ENCODE measurements at places on chromosomes 3 and 15.

- no peak for DNase-seq
Observed at GRCh38 chr3:12379640-12380429, 91.0 kb downstream of the PPARG start.

- no peak for DNase-seq
Observed at GRCh38 chr3:30660136-30660535, 53.7 kb downstream of the TGFBR2 start.

GRCh38 chr3:71936681-71937080 is 151.7 kb upstream of the PROK2 start:
- DNase-seq: no peak

DNA sequence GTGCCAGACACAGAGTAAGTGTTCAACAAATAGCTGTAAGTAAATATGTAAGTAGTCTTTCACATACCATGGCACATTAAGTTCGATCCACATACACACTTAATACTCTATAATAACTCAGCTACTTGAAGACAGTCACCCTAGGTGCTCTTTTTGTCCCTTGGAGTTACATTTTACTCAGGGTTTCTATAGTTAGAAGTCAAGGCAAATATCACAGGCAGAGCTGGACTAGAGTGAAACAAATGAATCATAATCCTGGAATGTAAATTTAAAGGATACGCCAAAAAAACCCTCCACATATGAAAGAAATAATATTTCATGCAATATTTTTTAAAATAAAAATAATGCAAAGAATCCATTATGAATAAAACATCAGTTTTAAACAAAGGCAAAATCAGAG is 461.8 kb downstream of the MAGI1 start:
- no peak for DNase-seq

DNA sequence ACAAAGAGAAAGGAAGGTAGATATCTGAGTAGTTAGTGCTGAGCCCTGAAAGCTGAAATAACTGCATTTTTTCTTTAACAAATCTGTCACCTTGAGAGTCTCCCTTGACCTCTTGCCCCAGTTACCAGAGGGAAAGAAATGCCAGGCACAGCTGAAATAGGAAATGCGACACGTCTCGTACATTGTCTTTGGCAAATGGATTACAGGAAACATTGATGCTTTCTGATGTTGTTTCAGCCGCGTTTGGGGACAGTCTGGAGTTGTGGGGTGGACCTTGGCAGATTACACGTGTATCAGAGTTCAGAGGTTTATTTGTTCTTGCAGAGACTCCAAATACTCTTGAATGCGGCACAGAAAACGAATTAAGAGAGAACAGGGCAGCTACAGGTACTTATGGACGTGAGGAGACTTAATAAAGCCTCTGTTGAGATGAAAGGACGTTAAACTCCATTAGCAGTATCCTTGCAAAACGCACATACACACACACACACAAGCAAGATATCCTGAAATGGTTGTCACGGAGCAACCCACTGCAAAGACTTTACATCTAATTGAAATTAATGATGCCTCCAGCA is 272.8 kb upstream of the RORA start:
- no peak for DNase-seq

DNA sequence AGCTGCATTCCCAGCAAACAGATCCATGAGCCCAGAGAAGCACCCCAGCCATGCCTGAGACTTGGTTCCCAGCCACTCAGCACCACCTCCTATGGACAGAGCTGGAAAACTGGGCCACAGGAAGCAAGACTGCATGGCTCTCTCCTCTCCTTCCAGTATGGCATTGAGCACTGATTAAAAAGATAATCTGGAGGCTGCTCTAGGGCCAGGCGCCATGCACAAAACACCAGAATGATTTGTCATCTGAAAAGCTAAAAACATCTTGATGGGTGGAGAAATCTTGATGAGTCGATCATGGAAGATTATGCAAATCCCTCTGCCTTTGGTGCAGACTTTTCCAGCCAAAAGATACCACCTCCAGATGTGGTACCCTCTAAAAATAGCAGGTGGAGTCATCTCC is 62.7 kb upstream of the MRPS22 start:
- DNase-seq: no peak

DNA sequence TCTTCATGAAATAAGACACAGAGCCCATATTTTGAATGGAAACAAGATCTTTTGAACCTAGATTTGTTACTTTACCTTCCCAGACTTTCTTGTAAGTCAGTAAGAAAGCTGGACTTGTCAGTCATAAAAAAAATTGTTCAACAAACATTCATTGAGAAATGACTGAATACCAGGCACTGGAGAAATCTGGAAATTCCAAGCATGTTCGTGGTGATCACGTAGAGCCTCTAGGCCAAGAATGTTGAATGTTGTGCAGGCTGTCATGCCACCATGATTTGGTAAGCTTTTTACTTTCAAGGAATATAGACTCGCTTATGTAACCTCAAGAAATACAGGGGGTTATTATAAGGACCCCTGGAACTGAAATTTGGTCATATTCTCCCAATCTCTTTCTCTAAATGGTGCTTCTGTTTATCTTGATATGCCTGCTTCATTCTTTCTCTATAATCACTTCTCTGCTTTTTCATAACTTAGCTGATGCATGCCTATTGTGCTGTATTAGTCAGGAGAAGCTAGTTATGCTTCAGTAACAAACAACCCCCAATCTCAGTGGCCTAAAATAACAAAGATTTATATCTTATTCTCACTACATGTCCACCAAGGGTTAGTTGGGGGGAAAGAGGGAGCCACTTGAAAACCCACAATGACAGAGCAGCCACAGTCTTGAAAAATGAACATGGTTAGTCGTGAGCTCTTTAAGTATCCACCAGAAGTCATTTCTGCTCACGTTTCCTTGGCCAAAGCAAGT is 3.4 kb upstream of the TPM1 start:
- peak; percentile 84 for DNase-seq

- DNase-seq: no peak
Observed at GRCh38 chr3:411226-411625, 214.7 kb downstream of the CHL1 start.

- no peak for DNase-seq
Observed at GRCh38 chr15:25596644-25597562, 158.1 kb upstream of the UBE3A start.

GRCh38 chr15:85482894-85483293 is 102.5 kb downstream of the AKAP13 start:
- DNase-seq: peak; percentile 69

DNA sequence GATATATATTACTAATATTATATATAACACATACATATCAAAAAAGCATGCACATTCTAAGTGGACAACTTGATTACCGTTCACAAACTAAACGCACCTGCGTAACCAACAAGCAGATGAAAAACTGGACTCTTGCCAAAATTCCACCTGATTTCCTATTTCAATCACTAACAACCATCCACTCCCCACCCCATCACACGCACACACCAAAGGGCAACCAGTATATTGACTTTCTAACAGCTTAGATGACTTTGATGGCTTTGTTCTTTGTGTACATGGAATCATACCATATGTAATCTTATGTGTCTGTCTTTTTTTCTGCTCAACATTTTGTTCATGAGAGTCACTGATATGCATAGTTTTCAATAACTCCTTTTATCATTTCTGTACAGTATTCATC is 496.8 kb upstream of the ARRDC4 start:
- DNase-seq: no peak

DNA sequence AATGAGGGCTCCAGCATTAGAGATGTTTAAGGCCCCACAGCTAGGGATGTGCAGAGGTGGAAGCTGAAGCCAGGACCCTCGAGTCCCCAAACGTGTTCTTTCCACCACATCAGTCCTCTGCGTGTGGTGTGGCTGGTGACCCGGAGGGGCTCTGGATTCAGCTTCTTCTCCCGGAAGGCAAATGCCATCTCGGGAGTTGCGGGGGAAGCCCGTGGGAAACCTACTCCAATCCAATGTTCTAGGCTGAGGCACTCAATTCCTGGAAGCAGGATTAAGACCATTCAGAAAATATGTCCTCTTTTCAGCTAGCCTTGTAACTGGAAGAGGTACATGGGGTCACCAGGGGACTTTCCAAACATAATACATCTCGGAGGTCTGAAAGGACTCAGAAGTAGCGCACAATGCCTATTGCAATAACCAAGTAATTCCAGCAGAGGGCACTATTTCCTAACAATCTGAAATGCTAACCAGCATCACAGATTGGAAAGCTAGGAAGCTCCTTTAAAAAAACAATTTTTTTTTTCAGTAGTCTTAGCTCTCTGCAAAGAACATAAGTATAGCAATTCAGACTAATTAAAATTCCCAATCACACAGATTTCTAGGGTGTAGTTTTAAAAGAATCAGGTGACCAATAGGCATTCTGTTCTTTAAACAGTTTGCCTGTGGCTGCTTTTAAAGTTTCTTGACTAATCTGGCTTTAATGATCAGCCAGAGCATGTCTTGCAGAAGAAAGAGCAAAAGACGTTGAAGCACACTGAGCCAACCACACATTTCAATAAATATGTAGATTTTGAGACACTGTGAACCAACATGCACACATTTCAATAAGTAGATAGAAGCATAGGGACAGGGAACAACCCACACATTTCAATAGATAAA is 36.1 kb downstream of the BNC1 start:
- peak; percentile 39 for DNase-seq

GRCh38 chr15:101439920-101440319 is 49.6 kb downstream of the PCSK6 start:
- peak; percentile 77 for DNase-seq

- DNase-seq: no peak
Observed at GRCh38 chr15:92184679-92185230, 208.9 kb upstream of the ST8SIA2 start.

DNA sequence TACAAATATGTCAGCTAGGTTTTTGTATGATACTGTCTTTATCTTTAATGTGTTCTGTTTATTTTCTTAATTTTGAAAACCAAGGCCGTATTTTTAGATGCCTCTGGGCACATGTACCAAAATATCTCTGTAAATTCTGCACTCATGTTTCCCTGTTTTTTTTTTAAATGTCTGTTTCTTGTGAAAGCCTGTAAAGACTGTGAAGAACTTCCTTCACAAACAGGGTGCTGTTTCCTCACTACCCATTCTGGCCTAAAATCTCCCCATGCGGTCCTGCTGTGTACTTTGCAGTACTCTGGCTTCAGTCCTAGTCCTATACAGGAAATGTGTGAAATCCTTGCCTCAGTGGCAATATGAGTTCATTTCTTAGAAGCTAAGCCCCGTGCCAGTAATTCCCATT is 133.4 kb upstream of the ZBTB20 start:
- DNase-seq: no peak

- peak; percentile 77 for DNase-seq
Observed at GRCh38 chr3:110420158-110420641, 651.4 kb upstream of the NECTIN3 start.

GRCh38 chr3:9859530-9860025 is 15.8 kb upstream of the RPUSD3 start:
- DNase-seq: no peak

DNA sequence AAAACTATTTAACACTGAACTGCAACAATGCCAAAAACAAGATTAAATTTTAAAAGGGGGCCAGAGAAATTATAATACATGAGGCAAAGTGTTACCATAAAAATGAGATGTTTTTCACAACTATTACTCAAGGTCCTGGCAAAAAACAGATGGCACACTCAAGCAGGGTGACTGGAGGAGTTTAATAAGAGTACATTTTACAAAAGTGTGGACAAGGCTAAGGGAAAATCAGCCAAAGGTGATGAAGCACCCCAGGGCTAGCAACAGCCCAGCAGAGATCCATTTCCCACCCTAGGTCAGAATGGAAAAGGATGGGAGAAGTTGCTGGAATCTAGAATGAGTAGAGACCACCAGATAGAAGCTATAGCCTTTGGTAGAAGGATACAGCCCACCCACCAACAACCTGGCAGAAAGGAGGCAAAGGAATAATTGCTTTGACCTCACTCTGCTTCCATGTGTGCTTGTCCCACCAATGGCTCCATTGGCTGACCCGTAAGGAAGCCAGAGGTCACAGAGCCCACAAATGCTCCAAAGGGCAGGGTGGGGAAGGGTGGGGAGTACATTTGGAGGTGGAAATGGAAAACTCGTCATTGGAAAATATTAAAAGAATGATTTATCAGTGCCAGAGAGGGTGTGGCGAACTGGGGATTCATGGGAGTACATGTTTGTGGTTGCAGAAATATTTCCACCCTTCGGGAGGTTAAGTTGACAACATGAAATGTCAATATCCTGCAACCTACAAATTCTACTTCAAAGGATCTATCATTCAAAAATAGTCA is 161.0 kb upstream of the UBE2E2 start:
- no peak for DNase-seq

- no peak for DNase-seq
Observed at GRCh38 chr15:82114660-82115059, 68.8 kb upstream of the MEX3B start.

DNA sequence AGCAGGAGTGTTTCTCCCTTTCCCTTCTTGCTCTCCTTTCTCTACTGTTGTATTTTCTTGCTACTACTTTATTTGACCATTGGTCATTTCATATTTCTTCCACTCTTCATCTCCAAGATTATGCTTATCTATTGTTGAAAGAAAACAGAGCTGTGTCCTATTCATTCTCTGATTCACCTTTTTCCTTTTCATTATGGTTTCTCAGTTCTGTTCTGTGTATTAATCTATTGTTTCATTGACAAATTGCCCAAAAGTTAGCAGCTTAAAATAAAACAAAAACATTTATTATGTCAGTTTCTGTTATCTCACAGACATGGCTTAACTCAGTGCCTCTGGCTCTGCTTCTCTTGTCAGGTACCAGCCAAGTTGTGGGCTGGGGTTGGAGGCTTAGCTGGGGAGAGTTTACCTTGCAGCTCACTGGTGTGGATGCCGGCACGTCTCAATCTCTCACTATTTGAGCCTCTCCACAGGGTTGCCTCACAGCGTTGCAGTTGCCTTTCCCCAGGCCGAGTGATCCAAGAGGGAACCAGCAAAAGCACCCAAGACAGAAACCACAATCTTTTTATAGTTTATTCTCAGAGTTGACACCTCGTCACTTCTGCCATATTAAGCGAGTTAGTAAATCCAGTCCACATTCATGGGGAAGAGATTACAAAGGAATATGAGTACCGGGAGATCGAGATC is 36.9 kb upstream of the FILIP1L start:
- no peak for DNase-seq

- DNase-seq: peak; percentile 11
Observed at GRCh38 chr3:176872771-176873209, 324.5 kb downstream of the TBL1XR1 start.

DNA sequence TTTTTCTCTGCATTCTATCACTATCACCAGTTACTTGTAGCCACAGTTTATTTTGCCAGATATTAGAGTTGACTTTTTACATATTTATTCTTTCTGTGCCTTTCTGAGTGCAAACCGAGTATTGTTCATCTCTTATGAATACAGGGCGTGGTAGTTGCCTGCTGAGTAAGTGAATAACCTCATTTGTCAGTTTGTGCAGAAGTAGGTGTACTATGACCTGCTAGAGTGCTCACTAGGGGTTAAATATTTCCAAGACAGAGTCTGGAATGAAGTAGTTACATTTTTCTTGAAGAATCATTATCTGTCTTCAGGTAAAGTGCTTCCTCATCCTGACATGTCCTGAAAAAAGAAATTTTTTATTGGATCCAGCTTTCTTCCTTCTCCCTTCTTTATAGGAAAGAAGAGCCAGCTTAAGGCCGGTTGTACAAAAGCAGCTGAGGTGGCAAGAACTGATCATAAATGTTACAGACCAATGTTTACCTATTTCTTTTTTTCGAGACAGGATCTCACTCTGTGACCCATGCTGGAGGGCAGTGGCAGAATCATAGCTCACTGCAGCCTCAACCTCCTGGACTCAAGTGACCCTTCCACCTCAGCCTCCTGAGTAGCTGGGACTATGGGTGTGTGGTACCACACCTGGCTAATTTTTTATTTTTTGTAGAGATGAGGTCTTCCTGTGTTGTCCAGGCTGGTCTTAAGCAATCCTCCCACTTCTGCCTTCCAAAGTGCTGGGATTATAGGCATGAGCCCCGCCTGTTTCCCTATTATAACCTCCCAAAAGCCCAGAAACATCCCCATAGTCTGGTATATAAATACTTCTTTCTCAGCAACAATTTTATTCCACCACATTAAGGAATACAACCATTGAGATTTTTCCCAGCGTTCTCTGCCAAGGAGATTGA is 182.5 kb downstream of the TPRG1 start:
- DNase-seq: no peak
